ENCODE measurements at places on chromosomes 7 and 10.

- no peak for DNase-seq
These were observed 167.8 kb downstream of the BAMBI start for GRCh38 chr10:28845009-28845682.

DNA sequence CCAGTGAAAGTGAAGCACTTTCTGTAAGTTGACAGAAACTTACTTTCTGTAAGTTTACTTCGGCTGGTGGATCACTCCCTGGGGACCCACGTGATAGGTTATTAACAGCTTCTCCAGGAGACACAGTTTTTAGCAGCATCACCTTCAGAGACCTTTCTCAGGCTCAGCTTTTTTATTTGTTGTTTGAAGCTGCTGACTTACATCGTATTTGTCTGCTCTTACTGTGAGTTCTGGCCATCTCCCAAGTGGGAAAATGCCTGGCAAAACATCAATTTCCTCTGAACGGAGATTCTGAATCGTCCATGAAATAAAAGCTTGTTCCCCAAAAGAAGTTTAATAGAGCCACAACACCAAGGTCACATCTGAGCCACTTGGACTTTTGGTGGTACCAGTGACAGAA is 178.7 kb upstream of the PODXL start:
- no peak for DNase-seq

DNA sequence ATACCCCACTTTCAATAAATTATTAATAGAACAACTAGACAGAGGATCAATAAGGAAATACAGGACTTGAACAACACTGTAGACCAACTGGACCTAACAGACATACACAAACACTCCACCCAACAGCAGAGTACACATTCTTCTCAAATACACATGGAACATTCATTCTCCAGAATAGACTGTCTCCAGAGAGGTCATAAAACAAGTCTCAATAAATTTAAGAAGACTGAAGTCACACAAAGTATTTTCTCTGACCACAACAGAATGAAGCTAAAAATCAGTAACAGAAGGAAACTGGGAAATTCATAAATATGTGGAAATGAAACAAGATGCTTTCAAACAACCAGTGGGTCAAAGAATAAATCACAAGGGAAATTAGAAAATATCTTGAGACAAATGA is 119.8 kb downstream of the SMURF1 start:
- DNase-seq: no peak

DNA sequence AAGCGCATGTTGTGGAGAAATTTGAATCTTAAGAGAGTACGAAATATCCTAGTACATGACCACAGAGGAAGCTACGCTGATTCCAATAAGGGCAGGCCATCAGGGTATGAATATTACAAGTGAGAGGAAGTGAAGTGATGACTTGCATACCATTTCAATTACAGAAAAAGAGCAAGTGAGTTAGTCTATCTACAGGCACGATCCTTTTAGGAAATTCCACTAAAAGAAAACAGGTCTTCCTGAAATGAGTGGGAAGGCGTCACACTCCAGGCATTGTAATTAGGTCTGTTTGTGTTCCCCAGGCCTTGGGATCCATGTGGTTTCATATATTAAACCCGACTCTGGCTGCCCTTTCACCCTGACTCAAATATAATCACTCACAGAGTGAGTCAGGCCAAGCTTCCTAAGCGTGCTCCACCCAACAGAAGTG is 152.5 kb downstream of the SEMA3A start:
- DNase-seq: no peak

- DNase-seq: no peak
These were observed 889.9 kb upstream of the C7orf33 start for GRCh38 chr7:147700702-147701101.

- DNase-seq: no peak
These were observed 73.9 kb downstream of the AGMO start for GRCh38 chr7:15487896-15488295.

DNA sequence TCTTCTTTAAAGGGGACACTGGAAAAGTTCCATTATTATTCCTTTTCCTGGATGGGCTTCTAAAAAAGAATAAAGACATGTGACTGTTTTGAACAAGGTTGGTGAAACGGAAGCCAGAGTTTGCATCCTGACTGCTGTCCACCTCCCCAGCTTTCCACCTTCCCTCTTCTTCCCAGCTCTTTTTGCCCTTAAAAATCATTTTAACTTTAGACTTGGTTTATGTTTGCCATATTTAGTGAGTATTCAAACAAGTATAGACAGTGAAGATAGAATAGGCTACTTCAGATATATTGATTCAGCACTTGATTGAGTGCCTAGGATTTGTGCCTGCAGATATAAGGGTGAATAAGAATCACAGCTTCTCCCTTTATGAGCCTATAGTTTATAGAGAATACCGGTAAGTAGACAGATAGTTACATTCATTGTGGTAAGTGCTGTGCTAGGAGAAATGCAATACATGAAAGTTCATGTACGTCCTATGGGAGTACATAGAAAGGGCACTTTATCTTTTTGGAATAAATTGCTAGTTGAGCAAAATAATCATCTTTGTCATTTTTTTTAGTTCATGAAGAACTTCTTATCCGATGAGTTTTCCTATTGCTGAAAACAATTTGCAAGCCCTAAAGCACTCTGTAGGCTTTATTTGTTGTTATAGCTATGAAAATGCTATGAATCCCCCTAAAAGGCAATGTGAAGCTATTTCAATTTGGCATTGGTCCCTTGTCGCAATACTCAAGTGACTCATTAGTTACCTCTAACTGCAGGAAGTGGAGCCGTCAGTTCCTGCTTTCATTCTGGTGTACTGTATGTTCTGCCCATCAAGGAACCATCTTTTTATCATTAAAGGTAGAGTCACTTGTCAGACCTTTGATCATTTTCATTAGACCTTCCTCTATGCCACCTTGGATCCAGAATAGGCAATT is 57.2 kb upstream of the STRIP2 start:
- no peak for DNase-seq

- DNase-seq: no peak
These were observed 18.7 kb downstream of the AKR1C1 start for GRCh38 chr10:4981722-4982471.

DNA sequence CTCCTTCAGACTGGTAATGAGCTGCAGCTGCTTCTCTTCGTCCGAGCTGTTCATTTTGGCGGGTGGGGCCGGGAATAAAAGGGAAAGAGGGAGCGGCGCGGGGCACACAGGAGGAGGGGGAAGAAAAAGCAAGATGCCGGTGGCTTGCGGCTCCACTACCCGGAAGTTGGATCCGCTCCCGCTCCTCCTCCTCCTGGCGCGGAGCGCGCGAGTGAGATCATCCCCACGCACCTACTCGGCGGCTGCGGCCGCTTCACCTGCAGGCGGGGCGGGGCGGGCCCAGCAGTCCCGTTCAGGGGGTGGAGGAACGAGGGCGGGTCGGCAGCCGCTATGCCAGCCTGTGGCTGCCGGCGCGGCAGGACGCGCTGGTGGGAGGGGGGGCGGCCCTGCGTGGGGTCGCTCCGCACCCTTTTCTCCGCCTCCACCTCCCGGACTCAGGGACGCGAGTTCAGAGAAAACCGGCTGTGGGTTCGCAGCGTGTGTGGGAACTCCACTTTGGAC is at the start of gene SHTN1:
TSS of gene SHTN1 (minus strand) at position 162 of the 501 bp plus-strand sequence. CDS start at position 54, 108 bp downstream.
- DNase-seq: peak; percentile 39

DNA sequence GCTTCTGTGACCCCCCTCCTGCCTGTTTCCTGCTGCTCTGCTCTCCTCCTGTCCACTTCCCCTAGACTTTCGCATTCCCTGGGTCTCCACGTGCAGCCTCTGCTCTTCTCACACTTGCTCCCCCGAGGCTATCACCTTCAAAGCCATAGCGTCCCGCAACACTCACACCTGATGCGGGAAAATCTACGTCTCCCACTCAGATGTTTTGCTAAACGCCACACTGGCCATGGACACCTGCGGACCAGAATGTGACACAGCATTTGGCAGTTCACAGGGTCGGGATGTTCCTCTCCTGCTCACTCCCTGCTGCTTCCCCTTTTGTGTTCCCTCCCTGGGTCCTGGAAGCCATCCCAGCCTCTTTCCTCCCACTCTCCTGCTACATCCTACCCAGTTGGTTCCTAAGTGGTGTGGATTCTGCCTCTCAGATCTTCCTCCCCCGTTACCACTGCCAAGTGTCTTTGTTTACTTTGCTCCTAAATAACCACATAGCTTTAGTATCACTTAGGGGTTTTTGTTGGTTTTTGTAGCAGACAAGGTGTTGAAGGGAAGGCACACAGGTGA is 33.7 kb upstream of the RBM33 start:
- no peak for DNase-seq

- DNase-seq: no peak
These were observed 26.4 kb upstream of the HTR5A start for GRCh38 chr7:155043756-155044155.

DNA sequence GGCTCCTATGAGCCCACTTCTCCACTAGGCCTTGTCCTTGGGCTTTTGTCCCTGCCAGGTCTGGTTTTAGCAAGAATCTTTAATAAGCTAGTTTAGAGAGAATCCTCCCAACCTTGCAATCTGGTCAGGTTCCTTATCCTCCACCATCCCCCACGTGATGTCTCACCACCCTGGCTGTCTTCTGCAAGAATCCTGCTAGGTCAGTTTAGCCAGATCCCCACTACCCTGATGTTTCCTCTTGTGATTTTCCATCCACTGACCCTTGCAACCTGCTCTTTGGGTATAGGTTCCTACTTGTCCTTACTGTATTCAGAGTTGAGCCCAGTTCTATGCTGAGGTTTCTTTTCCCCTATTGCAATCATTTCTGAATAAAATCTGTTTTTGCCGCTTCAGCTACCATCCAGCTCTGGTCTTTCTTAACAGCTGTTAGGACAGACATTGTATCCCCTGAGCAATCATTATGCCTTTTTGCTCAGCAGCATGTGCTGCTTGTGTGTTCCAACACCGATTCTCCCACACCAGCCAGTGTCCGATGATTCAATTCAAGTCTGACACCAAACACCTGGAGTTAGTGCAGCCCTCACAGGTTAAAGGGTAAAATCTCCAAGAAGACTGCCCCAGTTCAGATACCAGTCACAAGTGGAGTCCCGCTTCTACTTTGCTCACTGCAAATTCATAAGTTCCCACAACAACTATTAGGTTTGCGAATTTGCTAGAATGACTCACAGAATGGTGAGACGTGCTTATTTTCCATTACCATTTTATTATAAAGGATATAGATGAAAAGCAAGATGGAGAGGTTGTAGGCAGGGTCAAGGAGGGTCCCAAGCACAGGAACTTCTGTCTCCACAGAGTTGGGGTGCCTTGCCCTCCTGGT is 62.2 kb upstream of the ADCY1 start:
- no peak for DNase-seq

- DNase-seq: no peak
These were observed 73.7 kb downstream of the FOXL3 start for GRCh38 chr7:363626-364025.

Data from stimulated activated CD4-positive, alpha-beta T cell treated with anti-CD3 and anti-CD28 coated beads, Interleukin-12 subunit alpha, Interleukin-12 subunit beta, amount 100 ng/mL, for 24 hours (primary cell).